ENCODE measurements at places on chromosomes 2 and 18.

- DNase-seq, result no peak
Measured at GRCh38 chr18:48836806-48837615, 113.8 kb downstream of the SMAD7 start.

GRCh38 chr2:62287899-62288880 is 92.3 kb downstream of the B3GNT2 start:
- DNase-seq, result no peak

DNA sequence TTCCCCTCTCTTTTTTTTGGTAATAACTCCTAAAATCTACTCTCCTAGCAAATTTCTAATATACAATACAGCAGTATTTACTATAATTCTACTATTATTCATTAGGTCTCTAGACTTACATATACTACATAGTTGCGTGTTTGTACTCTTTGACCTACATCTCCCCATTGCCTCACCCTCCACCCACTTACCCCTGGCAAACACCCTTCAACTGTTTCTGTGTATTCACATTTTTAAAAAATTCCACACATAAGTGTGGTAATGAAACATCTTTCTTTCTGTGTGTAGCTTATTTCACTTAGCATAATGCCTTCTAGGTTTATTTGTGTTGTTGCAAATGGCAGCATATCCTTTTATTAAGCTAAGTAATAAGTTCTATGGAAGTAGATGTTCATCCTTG is 336.0 kb downstream of the CCDC85A start:
- no peak for DNase-seq

DNA sequence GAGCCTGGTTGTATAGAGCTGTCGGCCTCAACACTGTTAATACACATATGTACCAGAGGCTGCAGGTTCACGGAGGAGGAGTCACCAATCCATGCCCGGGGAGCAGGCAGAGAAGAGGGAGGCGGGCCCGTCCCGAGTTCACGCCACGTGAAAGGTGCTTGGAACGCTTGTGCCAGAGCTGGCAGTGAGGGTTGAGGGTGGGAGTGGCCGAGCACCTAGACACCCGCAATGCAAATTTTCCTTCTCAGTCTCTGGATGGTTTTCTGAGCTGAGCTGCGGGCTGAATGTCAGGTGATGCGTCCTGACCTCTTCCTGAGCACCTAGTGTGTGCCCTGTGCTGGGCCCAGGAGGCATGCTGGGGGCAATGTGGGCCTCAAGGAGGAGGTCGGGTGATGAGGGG is 52.2 kb downstream of the ODC1 start:
- DNase-seq, result no peak

DNA sequence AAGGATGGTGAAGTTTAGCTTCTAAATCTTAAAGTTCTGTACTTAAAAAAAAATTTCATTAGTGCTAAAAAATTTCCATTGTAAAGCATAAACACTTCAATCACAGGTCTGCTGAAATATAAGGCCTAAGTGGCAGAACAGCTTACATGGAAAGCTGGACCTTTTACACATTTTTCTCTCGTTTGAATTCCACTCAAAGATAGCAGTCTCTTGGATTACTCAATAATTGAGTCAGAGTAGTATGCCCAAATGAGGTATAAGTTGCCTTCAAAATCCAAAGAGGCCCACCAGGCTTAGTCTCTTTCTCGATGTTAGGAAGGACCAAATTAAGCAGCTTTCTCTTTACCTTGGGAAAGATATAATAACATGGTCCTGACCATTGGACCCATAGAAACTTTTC is 220.4 kb upstream of the CWC22 start:
- DNase-seq, result no peak

GRCh38 chr2:235592430-235592829 is 98.6 kb downstream of the AGAP1 start:
- no peak for DNase-seq

- DNase-seq, result no peak
Measured at GRCh38 chr18:48627216-48627615, 88.4 kb downstream of the CTIF start.

GRCh38 chr2:80700961-80701360 is 396.4 kb upstream of the LRRTM1 start:
- DNase-seq, result no peak
